ENCODE measurements at places on chromosomes 2 and 18.

GRCh38 chr2:108776475-108776874 lies 10.1 kb upstream of the CCDC138 start:
- DNase-seq, result no peak

GRCh38 chr2:117342415-117342814 lies 472.1 kb upstream of the DDX18 start:
- no peak for DNase-seq

DNA sequence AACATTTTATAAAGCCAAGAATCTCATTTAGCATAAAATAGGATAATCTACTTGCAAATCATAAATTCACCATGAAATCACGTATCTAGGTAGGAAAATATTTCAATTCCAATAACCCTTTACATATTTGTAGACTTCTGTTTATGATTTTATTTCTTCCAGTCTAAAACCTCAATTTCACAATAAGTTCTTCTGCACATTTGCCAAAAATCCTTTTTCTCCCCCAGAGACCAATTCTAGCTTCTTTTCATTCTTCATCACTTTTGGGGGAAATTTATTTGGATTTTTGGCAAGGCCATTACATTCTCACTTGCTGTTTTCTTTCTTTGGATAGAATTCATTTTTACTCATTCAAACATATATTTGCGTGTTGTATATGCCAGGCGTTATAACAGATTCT lies 86.8 kb downstream of the SPRED2 start:
- no peak for DNase-seq

DNA sequence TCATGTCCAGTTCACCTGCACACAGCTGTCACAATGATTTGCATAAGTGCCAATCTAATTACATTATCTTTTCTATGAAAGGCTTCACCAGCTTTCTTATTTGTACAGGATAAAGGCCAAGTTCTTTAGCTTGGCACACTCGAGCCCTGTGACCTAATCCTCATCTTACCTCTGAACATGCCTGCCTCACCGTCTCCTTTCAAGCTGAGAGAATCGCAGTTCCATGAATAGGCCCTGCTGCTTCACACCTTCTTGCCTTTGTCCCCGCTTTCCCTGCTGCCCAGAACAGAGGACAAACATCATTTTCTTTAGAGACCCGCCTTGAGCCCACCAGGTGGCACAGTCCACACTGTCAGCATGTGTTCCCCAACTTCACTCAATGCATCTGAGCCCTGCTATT lies 1094.7 kb downstream of the BCL11A start:
- no peak for DNase-seq

GRCh38 chr2:71596011-71596410 lies 142.7 kb downstream of the DYSF start:
- DNase-seq, result no peak

- no peak for DNase-seq
These were observed 28.8 kb upstream of the DDX18 start for GRCh38 chr2:117785740-117786139.

Measured in T-helper 22 cell (primary cell).